T-helper 1 cell (primary cell): ENCODE measurements at places on chromosomes 16 and 17.

GRCh38 chr17:76962858-76963257, 94.7 kb downstream of the MGAT5B start:
- no peak for DNase-seq

GRCh38 chr17:2433696-2434095, 32.8 kb upstream of the MNT start:
- DNase-seq, result no peak

GRCh38 chr17:79144133-79144532, 69.5 kb downstream of the ENGASE start:
- DNase-seq, result no peak

DNA sequence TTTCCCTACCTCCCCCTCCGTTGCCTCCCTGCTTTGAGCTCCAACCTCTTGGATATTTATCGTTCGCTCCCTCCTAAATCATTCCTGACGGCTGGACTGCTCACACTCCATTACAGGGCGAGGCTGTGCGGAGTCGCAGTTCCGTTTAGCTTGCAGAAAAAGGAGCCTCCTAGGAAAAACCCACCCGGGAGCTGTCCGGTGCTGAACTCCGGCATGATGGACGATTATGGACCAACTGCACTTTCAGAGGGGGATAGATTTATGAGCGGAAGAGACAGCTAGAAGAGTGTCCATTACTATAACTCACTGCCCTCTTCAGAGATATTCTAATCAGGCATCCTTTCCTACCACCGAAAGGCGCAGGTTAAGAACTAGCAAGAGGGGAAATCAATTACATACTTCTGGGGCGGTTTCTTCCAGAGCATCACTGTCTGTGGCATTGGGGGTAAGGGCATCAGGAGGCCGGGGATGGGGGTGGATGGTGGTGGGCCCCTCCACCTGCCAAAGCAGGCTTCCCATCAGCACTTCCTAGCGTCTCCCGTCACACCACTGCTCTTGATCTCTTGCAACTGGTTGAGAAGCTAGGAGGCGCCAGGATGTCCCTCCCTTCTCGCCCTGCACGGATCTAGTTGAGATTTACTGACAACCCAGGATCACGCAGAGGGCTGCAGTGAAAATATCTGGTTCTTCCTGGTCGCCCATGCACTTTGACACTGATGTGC, 251.2 kb downstream of the ENGASE start:
- no peak for DNase-seq

DNA sequence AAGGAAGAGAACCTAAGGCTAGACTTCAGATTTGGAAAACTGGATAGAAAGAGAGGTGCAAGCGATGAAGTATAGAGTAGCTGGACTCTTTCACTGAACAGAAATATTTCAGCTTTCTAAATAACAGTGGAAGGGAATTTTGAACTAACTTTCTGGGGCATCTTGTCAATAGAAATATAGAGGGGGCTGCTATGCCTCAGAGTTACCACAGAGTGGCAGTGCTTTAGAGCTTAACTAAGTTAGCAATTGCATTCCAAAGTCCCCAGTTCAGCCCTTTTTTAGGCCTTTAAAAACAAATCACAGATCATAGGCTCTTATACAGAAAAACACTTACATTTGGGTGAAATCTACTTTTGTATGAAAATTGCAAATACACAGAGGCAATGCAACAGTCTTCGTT, 154.2 kb upstream of the CDH8 start:
- no peak for DNase-seq

- DNase-seq, result no peak
Measured at GRCh38 chr16:55943267-55943666, 68.1 kb upstream of the CES5A start.

- no peak for DNase-seq
Measured at GRCh38 chr17:5478992-5479391, 7.0 kb downstream of the DERL2 start.

DNA sequence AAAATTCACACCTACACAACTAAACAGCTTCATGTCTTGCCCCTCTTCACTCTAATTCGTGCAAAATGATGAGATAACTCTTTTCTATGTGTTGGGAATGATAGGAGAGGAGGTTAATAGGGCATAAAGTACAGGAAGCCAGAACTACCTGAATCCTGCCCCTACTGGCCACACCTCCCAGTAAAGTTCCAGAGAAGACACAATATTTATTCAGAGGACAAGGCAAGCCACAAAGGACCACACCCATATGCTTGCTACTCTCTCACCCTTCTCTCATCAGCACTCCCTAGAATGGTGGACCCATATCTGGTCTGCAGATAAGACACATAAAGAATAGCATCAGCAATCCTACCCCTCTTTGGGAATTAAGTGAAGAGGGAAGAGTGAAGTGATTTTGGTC, 74.6 kb downstream of the ZNF18 start:
- DNase-seq, result no peak

DNA sequence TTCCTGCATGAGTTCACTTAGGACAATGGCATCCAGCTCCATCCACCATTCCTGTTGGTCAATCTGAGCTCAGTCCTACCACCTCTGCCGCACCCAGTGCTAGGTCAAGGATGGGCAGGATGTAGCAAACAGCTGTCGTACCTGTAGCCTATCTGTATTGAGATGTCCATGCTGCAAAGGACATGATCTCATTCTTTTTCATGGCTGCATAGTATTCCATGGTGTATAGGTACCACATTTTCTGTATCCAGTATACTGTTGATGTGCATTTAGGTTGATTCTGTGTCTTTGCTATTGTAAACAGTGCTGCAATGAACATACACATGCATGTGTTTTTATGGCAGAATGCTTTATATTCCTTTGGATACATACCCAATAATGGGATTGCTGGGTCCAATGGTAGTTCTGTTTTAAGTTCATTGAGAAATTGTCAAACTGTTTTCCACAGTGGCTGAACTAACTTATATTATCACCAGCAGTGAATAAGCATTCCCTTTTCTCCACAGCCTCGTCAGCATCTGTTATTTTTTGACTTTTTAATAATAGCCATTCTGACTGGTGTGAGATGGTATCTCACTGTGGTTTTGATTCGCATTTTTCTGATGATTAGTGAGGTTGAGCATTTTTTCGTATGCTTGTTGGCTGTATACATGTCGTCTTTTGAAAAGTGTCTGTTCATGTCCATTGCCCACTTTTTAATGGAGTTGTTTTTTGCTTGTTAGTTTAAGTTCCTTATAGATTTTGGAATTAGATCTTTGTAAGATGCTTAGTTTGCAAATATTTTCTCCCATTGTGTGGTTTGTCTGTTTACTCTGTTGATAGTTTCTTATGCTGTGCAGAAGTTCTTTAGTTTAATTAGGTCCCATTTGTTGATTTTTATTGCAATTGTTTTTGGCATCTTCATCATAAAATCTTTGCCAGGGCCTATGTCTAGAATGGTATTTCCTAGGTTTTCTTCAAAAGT, 7.2 kb upstream of the MRTFB start:
- DNase-seq, result no peak

DNA sequence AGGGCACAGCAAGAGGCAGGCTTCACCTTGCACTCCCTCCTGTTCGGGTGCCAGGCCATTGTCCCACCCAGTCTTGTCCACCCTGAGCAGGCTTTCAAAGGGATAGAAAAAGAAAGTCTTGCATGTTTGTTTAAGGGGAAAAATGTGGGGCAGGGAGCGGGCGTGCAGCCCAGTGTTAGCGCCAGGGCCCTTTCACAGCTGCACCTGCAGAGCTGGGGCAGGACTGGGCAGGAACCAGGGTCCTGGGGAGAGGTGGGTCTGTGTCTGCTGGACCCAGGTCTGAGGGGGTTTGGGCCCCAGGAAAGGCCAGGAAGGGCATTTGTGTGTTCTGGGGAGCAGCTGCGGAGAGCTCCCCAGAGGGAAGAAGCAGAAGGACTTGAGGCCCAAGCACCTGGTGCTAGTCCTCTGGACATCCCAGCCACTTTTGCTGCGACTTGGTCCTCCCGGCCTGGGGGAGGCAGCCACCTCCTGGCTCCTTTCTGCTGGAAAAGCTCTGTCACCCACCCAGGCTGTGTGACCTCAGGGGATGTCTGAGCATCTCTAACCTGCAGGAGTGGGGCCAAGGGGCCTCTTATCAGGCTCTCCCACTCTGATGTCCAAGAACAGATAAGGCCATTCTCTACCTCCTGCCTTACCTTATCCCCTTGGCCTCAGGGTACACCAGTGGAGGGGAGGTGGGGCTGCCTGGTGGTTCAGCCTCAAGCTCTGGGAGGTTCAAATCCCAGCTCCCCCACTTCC, 44.7 kb downstream of the PSME3IP1 start:
- DNase-seq, result no peak

- no peak for DNase-seq
Measured at GRCh38 chr16:17372386-17372785, 98.4 kb downstream of the XYLT1 start.

DNA sequence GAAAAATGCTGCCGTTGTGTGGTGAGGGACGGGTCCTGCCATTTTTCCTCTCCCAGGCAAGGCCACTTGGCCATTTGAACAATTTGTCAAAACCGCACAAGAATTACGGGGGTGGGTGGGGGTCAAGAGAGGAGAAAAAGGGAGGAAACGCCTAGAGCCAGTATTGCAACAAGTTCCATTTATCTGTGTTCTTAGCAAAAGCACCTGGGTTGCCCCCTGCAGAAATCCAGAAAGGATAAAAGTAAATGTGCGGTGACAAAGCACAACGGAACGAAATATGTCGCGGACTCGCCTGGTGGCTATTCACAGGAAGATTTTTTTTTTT, 209.4 kb downstream of the ZFHX3 start:
- DNase-seq, result no peak

DNA sequence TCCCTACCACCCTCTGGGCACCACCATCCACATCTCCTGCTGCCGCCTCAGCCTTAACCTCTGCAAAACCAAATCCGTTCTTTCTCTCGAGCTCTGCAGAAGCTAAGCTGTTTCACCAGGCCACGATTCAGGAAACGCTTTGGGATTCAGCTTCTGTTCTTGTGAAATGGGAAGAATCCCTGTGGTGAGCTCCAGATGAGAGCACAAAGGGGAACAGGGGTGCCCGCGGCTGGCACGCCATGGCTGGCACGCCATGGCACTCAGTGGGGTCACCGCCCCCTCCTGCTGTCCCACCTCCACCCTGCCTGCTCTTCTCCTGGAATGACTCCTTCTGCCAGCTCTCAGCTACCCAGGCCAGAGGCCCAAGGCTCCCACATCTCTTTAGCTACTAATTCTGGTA, 5.7 kb downstream of the QPRT start:
- no peak for DNase-seq

DNA sequence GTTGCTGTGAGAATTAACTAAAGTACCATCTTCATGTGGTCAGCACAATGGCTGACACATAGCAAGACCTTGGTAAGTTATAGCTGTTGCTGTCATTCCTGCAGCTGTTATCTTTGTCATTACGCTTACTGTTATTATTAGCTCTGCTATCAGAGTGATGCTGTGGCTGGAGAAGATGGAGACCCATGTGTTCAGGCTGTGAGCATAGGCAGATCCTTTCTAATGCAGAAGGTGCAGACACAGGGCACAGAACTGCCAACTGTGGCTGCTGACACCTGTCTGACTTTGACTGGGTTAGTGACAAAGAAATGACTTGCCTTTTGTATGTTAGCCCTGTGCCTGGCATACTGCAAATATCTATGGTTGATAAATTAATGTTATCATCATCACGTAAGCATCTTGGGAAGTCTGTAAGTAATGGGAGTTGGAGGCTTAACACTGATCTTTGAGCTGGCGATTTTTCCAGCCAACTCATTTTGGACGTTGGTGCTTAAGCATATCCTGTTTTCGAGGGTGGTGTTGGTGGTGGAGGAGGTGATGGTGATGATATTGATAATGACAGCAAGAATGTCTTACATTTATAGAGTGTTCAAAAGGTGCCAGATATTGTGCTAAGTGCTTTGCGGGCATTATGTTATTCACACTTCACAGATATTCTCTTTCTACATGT, 695.3 kb downstream of the WWOX start:
- DNase-seq, result no peak

DNA sequence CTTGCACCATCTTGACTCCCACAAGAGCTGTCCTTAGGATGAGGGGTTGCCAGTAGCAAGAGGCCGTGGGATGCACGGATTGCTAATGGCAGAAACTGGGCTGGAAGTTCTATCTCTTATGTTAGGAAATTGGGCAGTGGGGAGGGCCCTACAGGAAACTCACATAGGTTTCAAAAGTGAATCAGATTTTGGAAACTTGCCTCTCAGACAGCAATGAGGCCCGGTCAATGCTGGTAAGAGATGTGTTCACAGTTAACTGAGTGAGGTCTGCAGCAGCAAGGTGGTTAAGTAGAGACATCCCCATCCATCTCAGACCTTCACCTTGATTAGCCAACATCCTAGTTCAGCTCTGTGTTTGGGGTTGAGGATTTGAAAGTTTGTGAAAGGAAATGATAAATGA, 164.7 kb downstream of the ABCA8 start:
- DNase-seq, result no peak

DNA sequence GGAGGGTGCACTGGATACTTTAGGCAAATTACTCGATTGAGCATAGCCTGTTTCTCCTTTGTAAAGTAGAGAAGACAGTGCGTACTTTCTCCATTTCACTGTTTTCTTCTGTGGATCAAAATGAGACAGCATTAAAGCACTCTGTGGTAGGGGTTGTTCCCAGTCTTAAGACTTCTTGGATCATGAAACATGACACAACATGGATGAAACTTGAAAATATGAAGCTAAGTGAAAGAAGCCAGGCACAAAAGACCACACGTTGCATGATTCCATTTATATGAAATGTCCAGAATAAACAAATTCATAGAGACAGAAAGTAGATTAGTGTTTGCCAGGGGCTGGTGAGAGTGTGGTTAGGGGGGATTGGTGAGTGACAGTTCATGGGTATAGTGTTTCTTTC, 61.8 kb upstream of the MED9 start:
- no peak for DNase-seq

GRCh38 chr16:89720551-89720812, 216 bp downstream of the VPS9D1 start:
- no peak for DNase-seq

- DNase-seq, result no peak
Measured at GRCh38 chr16:12435730-12436129, 368.0 kb downstream of the CPPED1 start.

- no peak for DNase-seq
Measured at GRCh38 chr17:82648742-82649331, 593 bp upstream of the WDR45B start.

DNA sequence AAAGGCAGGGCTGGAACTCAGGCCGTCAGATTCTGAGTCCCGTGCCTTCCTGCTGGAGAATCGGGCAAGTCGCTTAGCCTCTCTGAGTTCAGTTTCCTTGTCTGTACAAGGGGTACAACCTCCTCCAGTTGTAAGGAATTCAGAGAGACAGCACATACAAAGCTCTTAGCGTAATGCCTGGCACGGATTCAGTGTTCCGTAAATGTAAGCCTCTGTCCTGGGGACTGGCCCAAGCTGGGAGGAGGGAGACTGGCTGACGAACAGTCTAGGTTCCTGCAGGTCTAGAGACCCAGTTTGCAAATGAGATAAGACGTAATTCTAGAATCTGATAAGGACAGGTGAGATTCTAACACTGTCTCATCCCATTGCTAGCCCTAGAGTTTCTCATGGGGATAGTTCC, 9.9 kb downstream of the METTL22 start:
- no peak for DNase-seq
